Endodermal cell (in vitro differentiated cells): ENCODE measurements at places on chromosomes 4 and X. TPM values are rescaled to one million over a fixed set of nuclear protein-coding genes. Genes with fewer than 3 reads are reported as not detected.
A peak's percentile ranks its signal among the peaks of the same experiment; 100 is the strongest.

Gene FGD1
- total RNA-seq: 34.3 to 46.0 TPM (median 45.6 TPM) in 3 replicates

Gene TSPAN7
- 6.2 and 7.2 TPM in 2 replicates for total RNA-seq

Gene HPGD
- total RNA-seq: 0.38 to 1.2 TPM (median 0.84 TPM) in 3 replicates

Gene DHRSX
- total RNA-seq: 45.4 to 48.0 TPM (median 46.5 TPM) in 3 replicates

Gene RASL11B
- 6.4 to 7.6 TPM (median 7.0 TPM) in 3 replicates for total RNA-seq

Gene ZNF674
- total RNA-seq: 3.9 and 4.6 TPM in 2 replicates

Gene BBS12
- total RNA-seq: 3.3 and 4.1 TPM in 2 replicates

Gene FAM53A
- 3.3 to 5.1 TPM (median 3.7 TPM) in 3 replicates for total RNA-seq

Gene FMR1NB
- not detected in 2 replicates for total RNA-seq

Gene WDR13
- total RNA-seq: 48.1 and 51.3 TPM in 2 replicates

Gene CITED1
- total RNA-seq: 0.93 TPM in 1 of 3 replicates, not detected in the others

DNA sequence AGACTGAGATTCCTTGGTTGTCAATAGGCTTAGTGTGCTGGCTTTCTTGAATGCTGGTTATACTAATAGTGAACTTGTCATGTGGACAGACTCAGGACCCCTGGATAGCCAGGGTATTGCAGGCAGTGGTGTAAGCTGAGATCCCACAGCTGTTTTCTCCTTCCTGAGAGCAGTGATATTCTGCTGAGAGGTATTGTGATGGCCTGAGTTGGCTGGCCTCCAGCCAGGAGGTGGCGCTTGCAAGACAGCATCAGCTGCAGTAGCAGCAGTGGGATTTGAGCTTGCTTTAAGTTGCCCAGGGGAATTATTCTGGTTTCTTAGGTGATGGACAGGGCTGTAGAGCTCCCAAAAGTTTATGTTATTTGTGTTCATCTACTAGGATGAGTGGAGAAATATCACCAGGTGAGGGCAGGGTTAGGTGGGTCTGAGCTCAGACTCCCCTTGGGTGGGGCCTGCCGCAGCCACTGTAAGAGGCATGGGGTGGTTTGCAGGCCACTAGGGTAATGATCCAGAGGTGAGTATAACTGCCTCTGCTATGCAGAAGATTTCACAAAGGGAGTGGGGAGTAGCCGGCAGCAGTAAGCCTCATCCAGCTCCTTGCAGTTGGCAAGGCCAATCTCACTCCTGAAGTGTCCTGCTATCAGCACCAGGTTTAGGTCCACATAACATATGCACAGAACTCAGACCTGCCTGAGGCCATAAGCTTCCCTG, 66.2 kb downstream of the IL15 start:
- peak; percentile 82 for DNase-seq
- H3K4me1 ChIP-seq: no peaks in the 10 kb centered on the region
- no peaks in the 10 kb centered on the region for H3K36me3 ChIP-seq
- H3K27ac ChIP-seq: no peak overlapping the region

GRCh38 chrX:65706041-65706828, 38.8 kb downstream of the MSN start:
- peaks cover 6% of the 10 kb centered on the region for H3K4me1 ChIP-seq
- H3K36me3 ChIP-seq: peaks cover 4% of the 10 kb centered on the region
- no peak overlapping the region for H3K27ac ChIP-seq
- H3K27me3 ChIP-seq: no peaks in the 10 kb centered on the region
- no peak overlapping the region for H3K4me3 ChIP-seq

- no peaks in the 10 kb centered on the region for H3K27me3 ChIP-seq
- no peak overlapping the region for H3K4me3 ChIP-seq
- no peak overlapping the region for H3K27ac ChIP-seq
- H3K4me1 ChIP-seq: no peaks in the 10 kb centered on the region
- no peak for DNase-seq
These were observed 21.1 kb downstream of the KLHL5 start for GRCh38 chr4:39083164-39083563.

GRCh38 chrX:50103866-50104566, 96.8 kb downstream of the AKAP4 start:
- H3K4me3 ChIP-seq: no peak overlapping the region
- H3K27me3 ChIP-seq: no peaks in the 10 kb centered on the region
- H3K36me3 ChIP-seq: no peaks in the 10 kb centered on the region
- DNase-seq: no peak
- no peak overlapping the region for H3K27ac ChIP-seq

DNA sequence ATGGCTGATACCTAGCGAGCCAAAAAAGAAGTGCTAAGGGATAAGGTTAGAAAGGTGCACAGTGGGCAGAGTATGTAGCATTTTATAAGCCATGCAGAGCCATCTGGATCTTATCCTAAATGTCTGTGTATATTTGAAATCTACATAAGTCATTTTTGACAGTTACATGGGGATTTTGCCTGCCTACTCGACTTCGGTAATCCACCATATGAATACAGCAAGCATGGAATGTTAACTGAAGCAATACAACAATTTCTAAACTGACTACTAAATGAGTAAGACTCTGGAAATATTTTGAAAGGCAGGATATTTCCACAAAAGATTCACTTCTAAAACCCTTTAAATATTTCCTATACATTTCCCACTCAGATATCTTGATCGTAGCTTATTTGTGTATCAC, 122.5 kb downstream of the KCNIP4 start:
- no peaks in the 10 kb centered on the region for H3K4me1 ChIP-seq
- H3K27ac ChIP-seq: no peak overlapping the region
- no peak for DNase-seq

GRCh38 chrX:97936296-97936695, 1052.6 kb downstream of the RPA4 start:
- H3K36me3 ChIP-seq: no peaks in the 10 kb centered on the region
- no peak overlapping the region for H3K27ac ChIP-seq
- H3K27me3 ChIP-seq: no peaks in the 10 kb centered on the region

- DNase-seq: no peak
- H3K27me3 ChIP-seq: peaks cover 6% of the 10 kb centered on the region
- H3K27ac ChIP-seq: no peak overlapping the region
- no peaks in the 10 kb centered on the region for H3K4me1 ChIP-seq
These were observed 8.5 kb upstream of the PCDH19 start for GRCh38 chrX:100418556-100418955.

DNA sequence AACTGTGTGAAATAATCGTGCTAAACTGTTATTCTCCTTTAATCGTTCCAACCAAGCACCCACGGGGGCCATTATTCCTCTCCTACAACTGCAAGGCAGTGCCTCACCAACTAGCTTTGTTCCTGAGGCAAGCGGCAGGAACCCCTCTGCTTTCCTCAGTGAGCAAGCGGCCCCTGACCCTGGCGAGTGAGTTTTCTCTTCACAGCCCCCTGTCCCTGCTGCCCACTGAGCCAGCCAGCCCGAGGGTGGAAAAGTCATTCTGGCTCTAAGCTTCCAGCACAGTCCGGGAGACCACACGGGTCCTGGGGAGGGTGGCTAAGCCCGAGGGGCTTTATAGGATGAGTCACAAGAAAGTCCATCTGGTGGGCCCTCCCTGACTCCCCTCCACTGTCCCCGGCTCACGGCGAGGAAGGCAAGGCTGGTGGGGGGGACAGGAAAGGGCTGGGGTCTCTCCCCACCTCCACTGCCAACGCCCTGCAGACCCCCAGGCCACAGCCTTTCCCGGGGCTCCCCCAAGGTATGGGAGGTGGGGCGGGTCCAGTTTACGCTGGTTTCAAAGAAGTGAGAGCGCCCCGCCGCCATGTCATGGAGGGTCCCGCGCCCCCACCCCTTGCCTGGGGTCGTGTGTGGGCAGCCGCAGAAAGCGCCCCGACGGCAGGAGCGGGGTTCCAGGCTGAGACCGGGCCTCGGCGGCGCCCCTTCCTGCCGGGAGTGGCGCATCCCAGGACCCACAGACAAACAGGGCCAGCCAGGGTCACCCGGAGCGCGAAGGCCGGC, 45.0 kb downstream of the CPLX1 start:
- H3K4me1 ChIP-seq: no peaks in the 10 kb centered on the region
- peaks cover 49% of the 10 kb centered on the region for H3K36me3 ChIP-seq
- peaks cover 29% of the 10 kb centered on the region for H3K27me3 ChIP-seq
- no peak for DNase-seq
- H3K27ac ChIP-seq: peak overlapping the region; percentile 99
- peak overlapping the region; percentile 89 for H3K4me3 ChIP-seq

GRCh38 chr4:28444886-28445496, 1584.3 kb downstream of the STIM2 start:
- no peak overlapping the region for H3K27ac ChIP-seq
- no peak overlapping the region for H3K4me3 ChIP-seq
- H3K27me3 ChIP-seq: no peaks in the 10 kb centered on the region
- no peak for DNase-seq

DNA sequence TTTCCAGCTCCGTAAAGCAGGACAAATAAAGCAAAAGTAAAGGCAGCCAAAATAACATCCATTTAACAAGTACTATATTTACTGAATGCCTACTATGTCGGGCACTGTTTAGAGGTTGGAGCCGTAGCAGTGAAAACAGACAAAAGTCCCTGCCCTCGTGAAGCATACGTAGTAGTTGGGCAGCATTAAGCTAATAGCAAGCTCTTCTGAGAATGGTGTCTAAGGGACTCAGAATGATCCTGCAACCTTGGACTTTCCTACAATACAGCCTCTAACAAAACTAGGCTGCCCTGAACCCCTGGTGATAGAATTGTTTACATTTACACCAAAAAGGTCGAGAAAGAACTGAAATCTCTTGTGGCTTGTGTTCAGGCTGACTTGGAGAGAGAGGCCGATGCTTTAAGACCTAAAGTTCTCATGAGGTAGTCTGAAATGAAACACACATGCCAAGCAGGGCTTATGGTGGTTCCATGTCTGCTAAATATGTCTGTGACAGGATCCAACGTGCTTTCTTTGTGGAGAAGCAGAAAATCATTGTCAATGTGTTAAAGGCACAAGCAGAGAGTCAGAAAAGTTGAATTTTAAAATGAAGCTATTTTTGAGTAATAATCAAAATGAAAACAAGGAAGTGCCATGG, 898 bp upstream of the PDGFC start:
- peak overlapping the region; percentile 75 for H3K4me3 ChIP-seq
- H3K36me3 ChIP-seq: no peaks in the 10 kb centered on the region
- peaks cover 8% of the 10 kb centered on the region for H3K27me3 ChIP-seq
- peaks cover 4% of the 10 kb centered on the region for H3K4me1 ChIP-seq
- H3K27ac ChIP-seq: no peak overlapping the region

- H3K4me3 ChIP-seq: no peak overlapping the region
- no peak overlapping the region for H3K27ac ChIP-seq
- no peak for DNase-seq
- H3K27me3 ChIP-seq: no peaks in the 10 kb centered on the region
These were observed 298.8 kb upstream of the TAPT1 start for GRCh38 chr4:16524911-16525554.

DNA sequence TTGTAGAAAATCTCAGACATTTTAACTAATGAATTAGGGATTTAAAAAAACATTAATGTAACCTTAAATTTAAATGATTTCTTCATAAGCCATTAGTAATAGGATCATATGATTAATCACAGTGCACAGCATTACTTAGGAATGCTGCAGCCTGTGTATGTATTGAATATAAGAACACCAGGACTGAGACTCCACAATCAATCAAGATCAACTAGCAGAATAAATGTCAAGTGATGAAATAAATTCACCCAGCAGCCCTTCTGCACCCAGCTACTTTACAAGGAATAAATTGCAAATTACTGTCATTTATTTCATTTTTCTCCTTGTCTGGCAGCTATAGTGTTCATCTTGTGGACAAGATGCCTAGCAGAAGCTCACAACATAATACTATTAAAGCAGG, 46.5 kb downstream of the NEIL3 start:
- H3K27ac ChIP-seq: no peak overlapping the region
- H3K27me3 ChIP-seq: no peaks in the 10 kb centered on the region
- H3K4me1 ChIP-seq: no peaks in the 10 kb centered on the region
- H3K4me3 ChIP-seq: no peak overlapping the region

GRCh38 chr4:92455951-92456350, 152.2 kb downstream of the GRID2 start:
- no peaks in the 10 kb centered on the region for H3K36me3 ChIP-seq
- no peak overlapping the region for H3K27ac ChIP-seq
- no peak for DNase-seq
- no peaks in the 10 kb centered on the region for H3K27me3 ChIP-seq

- H3K36me3 ChIP-seq: no peaks in the 10 kb centered on the region
- no peak overlapping the region for H3K27ac ChIP-seq
- no peaks in the 10 kb centered on the region for H3K4me1 ChIP-seq
- no peak for DNase-seq
- no peak overlapping the region for H3K4me3 ChIP-seq
These were observed 94.9 kb upstream of the GEMIN8 start for GRCh38 chrX:14124562-14124961.

DNA sequence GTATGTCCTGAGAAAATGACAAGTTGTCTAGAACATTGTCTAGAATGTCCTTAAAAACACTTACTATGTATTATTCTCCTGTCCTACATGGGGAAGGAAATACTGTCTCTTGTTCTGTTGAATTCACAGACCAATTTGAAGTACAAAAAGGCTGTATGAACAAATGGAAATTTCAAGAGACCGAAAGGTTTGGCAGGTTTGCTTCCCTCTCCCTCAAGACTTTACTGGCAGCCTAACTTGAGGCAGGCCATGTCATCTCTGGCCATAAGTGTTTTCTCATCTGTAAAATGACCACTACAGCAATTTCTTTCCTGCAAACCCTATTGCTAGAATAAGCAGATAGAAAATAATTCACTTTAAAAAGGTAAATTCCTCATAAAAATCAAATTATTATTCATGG, 191.2 kb upstream of the BMP3 start:
- no peak for DNase-seq
- H3K36me3 ChIP-seq: no peaks in the 10 kb centered on the region
- H3K27me3 ChIP-seq: no peaks in the 10 kb centered on the region
- H3K27ac ChIP-seq: no peak overlapping the region
- no peak overlapping the region for H3K4me3 ChIP-seq

DNA sequence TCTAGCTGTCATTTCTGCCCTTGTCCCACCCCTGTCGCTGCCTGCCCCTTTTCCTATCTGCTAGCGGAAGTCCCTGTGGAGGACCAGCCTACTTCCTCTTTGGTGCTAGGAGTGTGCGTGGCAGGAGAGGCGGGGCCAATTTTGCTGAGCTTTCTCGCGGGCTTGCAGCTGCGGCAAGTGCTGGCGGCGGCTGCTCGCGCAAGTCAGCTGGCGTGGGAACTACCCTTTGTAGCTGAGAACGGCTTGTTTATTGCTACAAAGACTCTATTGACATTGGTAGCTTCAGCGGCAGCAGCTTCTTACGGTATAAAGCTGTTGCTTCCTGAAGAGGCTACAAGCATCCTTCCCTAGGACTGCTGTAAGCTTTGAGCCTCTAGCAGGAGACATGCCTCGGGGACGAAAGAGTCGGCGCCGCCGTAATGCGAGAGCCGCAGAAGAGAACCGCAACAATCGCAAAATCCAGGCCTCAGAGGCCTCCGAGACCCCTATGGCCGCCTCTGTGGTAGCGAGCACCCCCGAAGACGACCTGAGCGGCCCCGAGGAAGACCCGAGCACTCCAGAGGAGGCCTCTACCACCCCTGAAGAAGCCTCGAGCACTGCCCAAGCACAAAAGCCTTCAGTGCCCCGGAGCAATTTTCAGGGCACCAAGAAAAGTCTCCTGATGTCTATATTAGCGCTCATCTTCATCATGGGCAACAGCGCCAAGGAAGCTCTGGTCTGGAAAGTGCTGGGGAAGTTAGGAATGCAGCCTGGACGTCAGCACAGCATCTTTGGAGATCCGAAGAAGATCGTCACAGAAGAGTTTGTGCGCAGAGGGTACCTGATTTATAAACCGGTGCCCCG, at the start of gene MAGEH1:
Gene MAGEH1 (plus strand): TSS at position 138 of the 843 bp plus-strand sequence. CDS start 248 bp downstream, at position 386.
- H3K27ac ChIP-seq: peak within 1 kb of the TSS; percentile 86
- H3K27me3 ChIP-seq: no peaks in the 10 kb centered on the region
- no peaks in the 10 kb centered on the region for H3K36me3 ChIP-seq
- DNase-seq: peak; percentile 86
- H3K4me1 ChIP-seq: no peaks in the 10 kb centered on the region

GRCh38 chr4:159319027-159319426, 216.1 kb downstream of the RAPGEF2 start:
- DNase-seq: peak; percentile 67
- H3K4me3 ChIP-seq: no peak overlapping the region
- peaks cover 43% of the 10 kb centered on the region for H3K36me3 ChIP-seq
